NCI-H1092 (cell line): ENCODE measurements at places on chromosomes 12 and 14.

DNA sequence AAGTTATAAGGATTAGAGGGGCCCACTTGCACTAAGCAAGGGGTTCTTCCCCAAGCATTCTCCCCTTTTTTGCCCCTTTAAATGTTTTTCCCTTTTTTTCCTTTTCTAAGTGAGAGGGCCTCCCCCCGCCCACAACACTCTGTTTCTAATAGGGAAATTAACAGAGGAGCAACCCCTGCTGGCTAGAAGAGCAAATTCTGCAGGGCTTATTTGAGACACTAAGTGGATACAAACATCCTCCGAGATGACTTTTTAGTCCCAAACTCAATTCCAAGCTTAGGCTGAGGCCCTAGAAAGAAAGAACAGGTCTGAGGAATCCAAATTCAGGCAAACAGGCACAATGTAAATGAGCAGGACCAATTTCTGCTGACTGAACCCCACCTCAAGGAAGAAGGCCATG is 138.9 kb downstream of the GPR65 start:
- no peak for DNase-seq

- no peak for DNase-seq
These were observed 7.0 kb downstream of the CCND2 start for GRCh38 chr12:4280351-4281163.

GRCh38 chr12:120693848-120694247 is 6.9 kb downstream of the MLEC start:
- no peak for DNase-seq

DNA sequence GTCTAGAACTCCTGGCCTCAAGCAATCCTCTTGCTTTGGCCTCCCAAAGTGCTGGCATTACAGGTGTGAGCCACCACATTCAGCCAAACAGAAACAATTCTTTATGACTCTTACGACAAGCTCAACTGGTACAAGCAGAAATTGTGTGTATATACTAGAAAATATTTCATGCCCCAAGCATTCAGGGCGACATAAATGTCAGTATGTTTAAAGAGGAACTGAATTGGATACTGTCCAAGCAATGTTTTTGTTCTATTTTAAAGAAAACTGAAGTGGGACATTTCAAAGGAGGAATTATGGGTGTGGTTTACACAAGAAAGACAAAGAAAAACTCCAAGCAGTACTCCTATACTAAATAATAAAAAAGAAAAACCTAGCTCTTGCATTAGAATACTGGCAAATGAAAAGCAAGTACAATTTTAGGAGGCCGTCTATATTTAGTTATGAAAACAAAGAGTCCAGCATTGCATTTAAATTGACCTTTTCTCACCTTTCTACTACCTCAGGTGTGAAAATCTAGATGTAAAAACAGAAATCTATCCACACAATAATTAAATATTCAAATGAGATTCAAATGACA is 48.9 kb downstream of the PPP1R12A start:
- DNase-seq: no peak

GRCh38 chr14:105863296-105864108 is 337.1 kb downstream of the TMEM121 start:
- no peak for DNase-seq

DNA sequence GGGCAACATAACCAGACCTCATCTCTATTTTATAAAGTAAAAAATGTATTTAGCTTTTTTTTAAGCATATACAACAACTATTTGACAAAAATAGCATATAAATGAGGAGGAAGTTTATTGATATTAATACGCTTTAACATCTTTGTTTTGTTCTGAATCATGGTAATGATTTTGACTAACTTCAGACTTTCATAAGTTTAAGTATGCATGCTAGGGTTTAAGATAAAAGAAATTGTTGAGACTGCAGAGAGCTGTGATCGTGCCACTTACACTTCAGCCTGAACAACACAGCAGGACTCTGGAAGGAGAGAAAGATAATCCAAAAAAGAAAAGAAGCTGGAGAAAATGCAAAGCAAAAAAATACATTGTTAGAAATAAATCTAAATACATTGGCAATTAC is 87.9 kb upstream of the AEBP2 start:
- DNase-seq: no peak

DNA sequence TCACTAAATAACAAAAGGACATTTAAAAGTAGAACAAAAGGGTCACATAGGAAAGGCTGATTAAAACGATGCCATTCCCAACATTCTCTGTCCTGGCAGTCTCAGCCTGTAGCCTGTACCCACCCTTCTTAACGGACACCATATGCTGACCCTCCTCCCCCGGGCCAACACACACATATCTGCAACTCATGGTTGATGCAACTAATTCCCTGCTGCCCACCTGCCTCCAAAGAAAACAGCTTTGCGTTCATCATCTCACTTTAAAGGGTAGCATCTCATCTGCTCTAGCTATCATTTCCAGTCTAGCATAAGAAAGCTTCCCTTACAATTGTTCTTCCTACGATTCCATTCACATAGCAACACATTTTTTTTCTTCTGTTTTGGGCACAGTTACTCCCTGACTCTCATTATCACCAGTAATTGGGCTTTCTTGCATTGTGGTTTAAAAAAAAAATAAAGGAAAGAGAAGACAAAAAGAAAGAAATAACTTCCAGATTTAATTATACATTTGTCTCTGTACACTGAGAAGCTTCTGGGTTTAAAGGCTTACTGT is 92.9 kb downstream of the KCNC2 start:
- DNase-seq: no peak

- no peak for DNase-seq
These were observed 8.0 kb upstream of the NRXN3 start for GRCh38 chr14:78162202-78162601.

- no peak for DNase-seq
These were observed 408.2 kb downstream of the GXYLT1 start for GRCh38 chr12:41736436-41736835.

DNA sequence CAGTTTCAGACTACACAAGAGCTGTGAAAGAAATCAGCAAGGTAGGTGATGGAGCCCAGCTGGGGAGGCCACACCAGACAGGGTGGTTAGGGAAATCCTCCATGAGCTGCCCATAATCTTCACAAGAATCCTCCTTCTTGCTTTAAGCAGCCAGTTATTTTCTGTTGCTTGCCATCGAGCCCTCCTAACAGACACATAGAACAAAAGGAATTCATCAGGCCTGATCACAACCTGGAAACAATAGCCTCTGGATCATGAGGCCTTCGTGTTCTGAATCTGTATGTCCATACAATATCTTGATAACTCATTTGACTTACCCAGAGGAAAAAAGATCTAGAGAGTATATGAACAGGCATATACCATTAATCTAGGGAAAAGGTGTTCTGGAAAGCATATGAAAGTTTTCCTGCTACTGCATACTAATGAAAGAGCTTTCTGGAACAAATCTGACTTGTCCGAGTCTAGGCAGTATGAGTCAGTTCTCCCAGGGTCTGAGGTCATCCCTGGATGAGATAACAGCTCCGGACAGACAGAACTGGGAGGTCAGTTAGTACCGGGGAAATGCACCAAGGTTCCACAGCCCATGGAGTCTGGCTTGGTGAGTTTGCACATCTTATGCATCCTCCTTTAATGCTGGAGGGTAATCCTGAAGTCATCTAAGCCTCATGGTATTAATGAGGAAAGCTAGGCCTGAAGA is 52.8 kb upstream of the ELK3 start:
- DNase-seq: no peak

DNA sequence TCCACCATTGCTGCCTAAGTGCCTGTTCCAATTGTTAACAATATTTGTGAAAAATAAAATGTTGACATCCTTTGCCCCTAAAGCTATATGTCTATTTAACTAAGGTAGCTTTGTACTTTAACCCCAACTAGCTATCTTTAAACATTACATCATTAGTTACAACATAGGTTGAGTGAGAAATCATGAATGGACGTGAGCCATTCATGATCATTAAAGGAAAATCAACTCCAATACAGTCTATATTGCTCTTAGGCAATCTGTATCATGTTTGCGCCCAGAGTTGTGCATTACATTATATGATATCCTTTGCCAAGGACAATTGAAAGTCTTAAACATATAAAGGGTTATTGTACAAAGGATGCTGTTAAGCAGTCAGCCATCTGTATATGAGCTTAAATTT is 269.6 kb downstream of the ALX1 start:
- DNase-seq: no peak

- DNase-seq: no peak
These were observed 14.1 kb downstream of the P2RX2 start for GRCh38 chr12:132632521-132633228.

DNA sequence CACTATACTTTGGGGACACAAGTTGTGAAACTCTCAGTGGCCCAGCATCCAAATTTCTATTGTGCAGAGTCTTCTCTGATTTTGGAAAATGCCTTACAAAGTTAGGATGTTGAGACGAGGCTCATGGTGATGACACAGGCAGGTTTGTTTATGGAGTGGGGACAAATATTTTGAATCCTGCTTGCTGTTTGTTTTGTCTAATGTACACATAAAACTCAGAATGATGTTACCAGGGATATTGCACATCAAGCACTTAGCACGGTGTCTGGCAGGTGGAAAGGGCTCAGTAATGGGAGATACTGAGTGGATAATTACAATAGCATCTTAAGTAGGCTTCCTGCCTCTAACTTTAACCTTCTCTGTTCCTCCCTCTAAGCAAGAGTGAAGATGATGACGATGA is 628.9 kb upstream of the TBX3 start:
- no peak for DNase-seq
